ENCODE measurements at places on chromosomes 2 and 18.

GRCh38 chr2:192313773-192314172 lies 119.0 kb upstream of the TMEFF2 start:
- no peak for DNase-seq

DNA sequence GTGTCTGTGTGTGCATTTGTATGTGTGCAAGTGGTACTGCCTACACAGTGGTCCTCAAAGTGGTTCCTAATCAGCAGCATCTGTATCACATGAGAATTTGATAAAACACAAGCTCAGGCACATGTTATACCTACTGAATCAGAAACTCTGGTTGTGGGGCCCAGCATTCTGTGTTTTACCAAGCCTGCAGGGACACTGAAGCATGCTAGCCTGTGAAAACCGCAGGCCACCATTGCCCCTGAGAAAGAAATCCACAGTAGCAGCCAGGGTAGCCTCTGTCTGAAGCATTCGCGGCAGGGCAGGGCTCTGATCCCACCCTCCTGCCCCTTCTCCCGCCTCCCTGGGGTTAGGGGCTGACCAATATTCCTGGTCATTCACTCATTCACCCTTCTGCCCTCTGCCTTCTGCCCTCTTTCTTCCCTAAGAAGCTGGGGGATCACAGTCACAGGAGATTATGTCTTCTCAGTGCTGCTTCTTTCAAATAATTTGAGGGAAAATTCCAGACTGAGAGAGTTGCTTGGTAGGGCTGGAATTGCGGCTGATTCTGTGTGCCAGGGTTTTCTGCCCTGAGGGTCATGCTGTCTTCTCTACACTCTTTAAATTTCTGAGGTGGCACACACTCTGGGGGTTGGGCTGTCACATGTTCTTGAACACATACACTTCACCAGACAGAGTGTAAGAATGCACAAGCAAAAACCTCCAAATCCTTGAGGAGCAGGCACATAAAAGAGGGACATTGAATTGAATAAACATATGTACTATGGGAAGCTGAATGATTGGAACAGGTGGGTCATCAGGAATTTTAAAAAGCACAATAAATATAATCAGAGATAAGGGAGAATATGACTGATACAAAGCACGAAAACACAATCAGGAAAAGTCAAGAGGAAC lies 126.6 kb upstream of the SEC11C start:
- no peak for DNase-seq

GRCh38 chr2:120860579-120860922 lies 124.9 kb downstream of the GLI2 start:
- DNase-seq: no peak

GRCh38 chr2:237868631-237869342 lies 9.4 kb downstream of the RAMP1 start:
- DNase-seq: no peak

DNA sequence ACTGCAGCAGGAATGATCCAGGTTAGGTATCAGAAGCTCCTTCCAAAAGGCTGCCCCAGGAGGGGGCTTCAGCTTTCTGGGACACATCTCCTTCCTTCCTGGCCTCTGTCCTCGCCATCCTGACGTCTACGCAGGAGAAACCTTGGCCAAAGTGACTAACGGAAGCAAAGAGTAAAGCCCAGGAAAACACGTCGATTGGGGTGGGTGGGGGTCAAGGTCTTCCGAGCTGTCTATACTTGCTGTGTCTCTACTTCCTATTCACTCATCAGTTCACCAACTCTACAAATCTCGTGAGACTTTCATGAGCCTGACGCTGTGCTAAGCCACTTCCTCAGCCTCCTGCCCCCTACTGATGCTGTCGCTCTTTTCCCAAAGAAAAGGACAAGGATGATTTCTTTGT lies 212.6 kb downstream of the TNS1 start:
- DNase-seq: no peak

- DNase-seq: no peak
These were observed 14.3 kb downstream of the PAX3 start for GRCh38 chr2:222284466-222284865.

DNA sequence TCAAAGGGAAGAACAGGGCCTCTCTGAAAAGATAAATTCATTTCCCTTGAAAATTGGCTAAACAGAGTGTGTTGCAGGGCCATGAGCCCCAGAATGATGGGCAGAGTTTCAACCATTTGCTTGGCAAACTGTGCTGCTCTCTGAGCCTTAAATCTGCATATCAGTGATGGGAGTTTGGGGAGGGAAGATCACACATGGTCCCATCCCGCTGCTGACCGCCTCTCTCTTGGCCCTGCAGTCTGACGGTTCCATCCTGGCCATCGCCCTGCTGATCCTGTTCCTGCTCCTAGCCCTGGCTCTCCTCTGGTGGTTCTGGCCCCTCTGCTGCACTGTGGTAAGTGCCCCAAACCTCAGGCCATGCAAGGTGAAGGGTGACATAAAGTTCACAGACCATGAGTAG lies 139.0 kb downstream of the ANTXR1 start:
- DNase-seq: no peak

DNA sequence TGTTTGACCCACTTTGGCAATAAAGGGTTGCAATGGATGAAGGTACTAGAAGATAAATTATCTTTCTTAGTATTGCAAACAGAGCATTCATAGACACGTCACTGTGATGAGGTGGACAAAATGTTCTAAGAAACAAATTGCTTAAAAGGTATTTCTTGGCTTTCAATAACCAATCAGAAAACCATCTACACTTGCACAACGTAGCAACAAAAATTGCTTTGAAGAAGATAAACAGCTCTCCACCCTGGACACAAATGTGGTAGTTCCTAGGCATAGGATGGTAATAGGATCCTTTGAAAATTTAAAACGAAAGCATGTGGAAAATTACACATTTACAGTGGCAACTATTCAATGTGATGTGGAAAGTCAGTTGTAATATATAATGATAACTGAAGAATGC lies 439.9 kb upstream of the ETAA1 start:
- DNase-seq: no peak

- DNase-seq: no peak
These were observed 237.4 kb upstream of the ACVR2A start for GRCh38 chr2:147607379-147607778.

- DNase-seq: no peak
These were observed 61.4 kb upstream of the RTN4 start for GRCh38 chr2:55111570-55112228.

DNA sequence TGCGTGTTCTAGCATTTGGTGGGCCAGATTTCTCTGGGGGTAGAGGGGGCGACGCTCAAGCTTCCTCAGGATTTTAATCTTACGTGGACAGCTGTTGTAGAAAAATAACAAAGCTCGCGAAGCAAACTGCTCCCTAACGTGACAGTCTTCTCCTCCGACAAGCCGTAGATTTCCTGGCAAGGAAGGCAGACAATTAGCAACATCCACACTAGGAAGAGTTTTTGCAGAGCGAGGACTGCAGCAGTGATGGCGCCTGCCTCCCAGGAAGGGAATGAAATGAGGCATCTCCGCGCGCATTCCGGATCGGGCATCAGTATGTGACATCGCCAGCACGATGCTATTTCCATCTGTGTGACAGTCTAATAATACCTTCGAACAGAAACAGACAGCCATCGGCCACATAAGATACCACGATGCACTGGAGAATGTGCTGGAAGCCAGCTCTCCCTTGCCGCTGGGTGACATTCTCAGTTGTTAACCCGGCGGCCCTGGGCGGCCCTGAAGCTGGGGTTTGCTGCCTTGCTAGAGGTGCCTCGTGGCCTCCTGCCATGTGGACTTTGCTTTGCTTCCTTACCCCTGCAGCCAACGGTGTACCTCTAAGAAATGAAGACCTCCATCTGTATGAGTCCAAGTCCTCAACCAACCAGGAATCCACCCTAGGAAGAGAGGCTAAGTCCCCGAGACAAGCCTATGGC lies 101.8 kb upstream of the AGAP1 start:
- no peak for DNase-seq

GRCh38 chr2:175203621-175204496 lies 22.3 kb upstream of the ATP5MC3 start:
- DNase-seq: peak; percentile 22

- DNase-seq: no peak
These were observed 152.5 kb downstream of the PLEKHA3 start for GRCh38 chr2:178632729-178633128.

DNA sequence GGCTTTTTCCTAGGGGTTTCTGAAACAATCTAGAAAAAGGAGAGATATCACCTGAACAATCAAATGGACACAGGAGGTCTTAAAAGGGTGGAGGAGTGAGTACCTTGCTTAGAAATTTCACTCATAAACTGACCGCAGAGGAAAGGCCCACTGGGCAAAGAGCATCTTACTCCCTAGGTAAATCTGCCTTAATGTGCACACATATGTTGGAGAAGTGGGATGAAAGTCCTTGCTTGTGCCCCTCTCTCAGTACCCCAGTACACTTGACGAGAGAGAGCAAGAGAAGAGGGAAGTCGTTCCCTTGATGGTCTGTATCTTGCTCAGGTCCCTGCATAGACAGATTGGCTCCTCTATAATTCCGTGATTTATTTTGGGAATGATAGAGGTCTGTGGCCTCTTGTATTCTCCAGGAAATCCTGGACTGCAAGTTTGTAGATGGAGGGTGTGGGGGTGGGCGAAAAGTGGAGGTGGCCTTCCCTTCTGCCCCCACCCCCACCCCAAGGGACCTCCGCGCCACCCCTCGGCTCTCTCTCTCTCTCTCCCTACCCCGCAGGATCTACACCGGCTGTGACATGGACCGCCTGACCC lies 6.8 kb downstream of the TBR1 start:
- DNase-seq: no peak

DNA sequence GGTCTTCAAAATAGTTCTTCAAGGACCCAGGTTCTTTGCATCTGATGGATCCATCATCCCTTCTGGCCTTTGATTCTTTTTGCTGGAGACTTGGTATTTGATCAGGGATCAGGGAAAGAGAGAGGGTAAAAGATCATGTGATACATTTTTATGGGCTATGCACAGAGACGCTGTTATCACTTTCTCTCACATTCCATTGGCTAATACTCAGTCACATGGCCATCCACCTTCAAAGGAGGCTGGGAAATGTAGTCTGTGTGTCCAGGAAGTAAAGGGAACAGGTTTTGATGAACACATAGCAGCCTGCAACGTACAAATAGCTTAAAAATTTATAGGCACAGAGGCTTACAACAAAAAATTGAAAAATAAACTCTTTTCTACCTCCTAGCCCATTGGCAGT lies 629.6 kb upstream of the FANCL start:
- DNase-seq: no peak

- no peak for DNase-seq
These were observed 533.4 kb downstream of the ERBB4 start for GRCh38 chr2:212005085-212005671.

Measured in stimulated activated CD8-positive, alpha-beta memory T cell treated with anti-CD3 and anti-CD28 coated beads, Interleukin-2, amount 100 ng/mL, for 48 hours (primary cell).